ENCODE measurements at places on chromosomes 6 and 20.

DNA sequence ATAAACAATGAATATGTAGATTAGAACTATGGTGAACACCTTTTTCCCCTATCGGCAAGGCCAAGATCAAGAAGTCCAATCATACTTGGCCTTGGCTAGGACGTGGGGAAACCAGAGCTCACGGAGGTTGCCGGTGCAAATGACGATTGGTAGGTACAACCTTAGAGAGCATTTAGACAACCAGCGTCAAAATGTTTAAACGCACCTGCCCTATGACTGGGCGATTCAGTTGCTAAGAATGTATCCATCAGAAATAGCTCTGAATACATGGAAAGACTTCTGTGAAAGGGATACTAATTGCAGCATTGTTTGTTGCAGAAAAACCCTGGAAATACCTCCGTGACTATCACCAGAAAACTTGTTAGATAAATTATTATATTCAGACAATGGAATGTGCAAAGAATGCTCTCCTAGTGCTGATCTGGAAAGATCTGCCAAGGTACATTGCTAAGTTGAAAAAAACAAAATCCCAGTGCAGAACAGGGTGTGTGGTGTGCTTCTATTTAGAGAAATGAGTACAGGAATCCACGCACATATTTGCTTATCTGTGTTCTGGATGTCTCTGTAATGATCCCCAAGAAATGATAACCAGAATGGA lies 48.0 kb upstream of the PTPN1 start:
- peaks cover 13% of the 10 kb centered on the region for H3K4me1 ChIP-seq
- H3K36me3 ChIP-seq: no peaks in the 10 kb centered on the region
- H3K4me3 ChIP-seq: no peak overlapping the region
- peaks cover 2% of the 10 kb centered on the region for H3K27me3 ChIP-seq
- H3K27ac ChIP-seq: no peak overlapping the region
- no peak for DNase-seq

DNA sequence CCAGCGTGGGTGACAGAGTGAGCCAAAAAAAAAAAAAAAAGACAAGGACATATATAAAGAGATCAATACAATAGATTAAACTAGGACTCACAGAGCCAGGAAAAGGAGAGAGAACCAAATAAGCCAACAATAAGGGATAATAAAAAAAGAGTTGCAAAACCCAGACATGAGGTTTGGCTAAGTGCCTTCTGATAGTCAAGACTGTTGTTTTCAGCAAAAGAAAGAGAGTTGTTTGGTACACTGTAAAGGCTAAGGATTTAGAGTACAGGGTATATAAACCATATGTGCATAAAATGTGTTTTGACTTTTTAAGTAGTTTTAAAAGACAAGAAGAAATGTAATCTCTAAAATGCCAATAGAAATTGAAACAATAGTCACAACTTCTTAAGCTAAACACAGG lies 42.8 kb downstream of the RPF2 start:
- H3K4me1 ChIP-seq: no peaks in the 10 kb centered on the region
- H3K36me3 ChIP-seq: peaks cover 81% of the 10 kb centered on the region
- no peak for DNase-seq
- no peak overlapping the region for H3K27ac ChIP-seq
- H3K27me3 ChIP-seq: no peaks in the 10 kb centered on the region

DNA sequence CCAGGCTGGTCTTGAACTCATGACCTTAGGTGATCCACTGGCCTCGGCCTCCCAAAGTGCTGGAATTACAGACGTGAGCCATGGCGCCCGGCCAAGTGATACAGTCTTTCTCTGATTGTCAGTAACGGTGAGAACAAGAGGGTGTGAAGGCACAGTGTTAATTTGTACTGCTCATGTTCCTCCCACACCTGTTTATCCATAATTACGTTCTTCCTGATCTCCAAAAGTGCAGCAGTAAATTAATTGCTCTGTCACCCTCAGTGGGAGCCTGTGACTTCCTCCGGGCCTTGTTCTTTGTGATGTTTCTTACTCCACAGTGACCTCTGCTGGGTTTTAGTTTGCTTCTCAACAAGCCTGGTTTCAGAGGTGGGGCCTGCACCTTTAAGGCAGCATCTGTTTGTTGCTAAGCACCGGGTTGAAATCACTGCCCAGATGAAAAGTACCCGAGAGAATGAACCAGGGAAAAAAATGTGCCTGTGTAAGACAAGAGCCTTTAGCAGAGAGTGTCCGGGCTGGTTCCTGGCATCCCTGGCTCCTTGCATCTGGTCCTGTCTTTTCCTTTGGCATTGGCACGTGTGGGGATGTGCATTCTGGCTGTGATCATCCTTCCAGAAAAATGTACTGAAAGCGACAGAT lies 89.1 kb upstream of the CLDN20 start:
- H3K27me3 ChIP-seq: no peaks in the 10 kb centered on the region
- H3K36me3 ChIP-seq: peaks cover 21% of the 10 kb centered on the region
- H3K4me1 ChIP-seq: peaks cover 52% of the 10 kb centered on the region
- H3K27ac ChIP-seq: peak overlapping the region; percentile 8
- DNase-seq: peak; percentile 57

DNA sequence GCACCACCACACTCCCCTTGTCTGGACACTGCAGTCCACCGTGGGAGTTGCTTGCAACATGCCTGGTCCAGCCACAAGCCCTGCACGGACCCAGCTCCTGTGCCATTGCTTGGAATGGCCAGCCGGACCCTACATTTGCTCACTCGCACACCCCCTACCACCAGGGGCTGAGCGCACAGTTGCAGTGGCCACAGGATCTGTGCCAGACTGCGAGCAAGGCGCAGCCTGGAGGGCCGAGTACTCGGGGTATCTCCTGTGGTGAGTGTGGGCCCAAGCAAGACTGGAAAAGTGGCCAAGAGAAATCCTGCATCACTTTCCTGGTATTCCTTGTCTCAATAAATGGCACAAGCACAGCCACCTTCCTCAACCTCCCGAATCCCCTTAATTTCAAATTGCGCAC lies 85.4 kb upstream of the SAMD5 start:
- H3K4me3 ChIP-seq: no peak overlapping the region
- no peaks in the 10 kb centered on the region for H3K36me3 ChIP-seq
- H3K4me1 ChIP-seq: no peaks in the 10 kb centered on the region
- H3K27me3 ChIP-seq: no peaks in the 10 kb centered on the region
- no peak for DNase-seq

GRCh38 chr20:14412065-14412681 lies 74.8 kb upstream of the FLRT3 start:
- H3K36me3 ChIP-seq: no peaks in the 10 kb centered on the region
- no peak overlapping the region for H3K27ac ChIP-seq
- H3K27me3 ChIP-seq: no peaks in the 10 kb centered on the region
- no peaks in the 10 kb centered on the region for H3K4me1 ChIP-seq

- H3K36me3 ChIP-seq: no peaks in the 10 kb centered on the region
- no peak for DNase-seq
- H3K27me3 ChIP-seq: no peaks in the 10 kb centered on the region
- peaks cover 7% of the 10 kb centered on the region for H3K4me1 ChIP-seq
Observed at GRCh38 chr6:35973670-35974222, 50.7 kb downstream of the SLC26A8 start.

DNA sequence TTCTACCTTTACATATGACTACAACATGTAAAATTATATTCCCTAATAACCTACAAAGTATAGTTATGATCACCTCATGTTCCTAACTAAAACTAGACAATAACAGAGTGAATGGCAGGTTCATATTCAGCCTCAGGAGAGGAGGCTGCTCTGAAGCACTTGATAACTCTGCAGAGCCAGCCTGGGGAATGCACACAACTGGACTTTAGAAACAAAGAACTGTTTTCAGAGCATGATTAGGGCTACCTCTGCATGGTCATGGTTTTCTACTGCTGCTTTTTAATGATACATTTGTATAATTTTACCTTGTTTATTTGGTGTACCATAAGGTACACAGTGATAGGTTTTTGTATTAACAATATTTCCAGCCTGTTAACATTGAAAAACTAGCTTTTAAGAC lies 50.3 kb downstream of the TRPC4AP start:
- H3K27me3 ChIP-seq: no peaks in the 10 kb centered on the region
- no peak overlapping the region for H3K4me3 ChIP-seq
- peaks cover 77% of the 10 kb centered on the region for H3K36me3 ChIP-seq
- H3K27ac ChIP-seq: peak overlapping the region; percentile 17
- peaks cover 8% of the 10 kb centered on the region for H3K4me1 ChIP-seq

DNA sequence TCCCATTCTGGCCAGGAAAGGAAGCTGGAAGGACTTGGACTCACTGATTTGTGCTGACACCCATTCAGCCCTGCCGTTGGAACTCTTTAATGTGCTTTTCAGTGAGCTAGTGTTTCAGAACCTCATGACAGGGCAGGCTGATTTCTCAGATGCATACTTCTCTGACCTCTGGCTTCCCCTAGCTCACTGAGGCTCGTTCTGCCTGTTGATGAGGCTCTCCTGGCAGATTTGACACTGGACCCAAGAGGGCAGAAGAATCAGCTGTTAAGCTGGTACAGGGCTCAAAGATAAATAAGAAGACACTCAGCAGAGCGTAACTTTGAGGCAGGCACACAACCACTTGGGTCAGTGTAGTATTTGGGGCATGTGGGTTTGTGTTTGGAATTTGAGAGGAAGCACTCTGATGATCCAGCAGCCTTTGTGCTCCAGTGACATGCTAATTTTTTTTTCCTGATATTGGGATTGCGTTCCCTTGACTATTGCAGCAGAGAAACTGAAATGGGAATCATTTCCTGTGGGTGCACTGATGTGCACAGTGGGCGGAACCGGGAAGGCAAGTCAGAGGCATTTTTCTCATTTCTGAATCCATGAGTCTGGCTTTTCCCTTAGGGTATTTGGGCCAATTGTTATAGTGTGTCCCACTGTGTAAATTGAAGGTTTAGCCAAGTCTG lies 80.2 kb downstream of the CARMIL1 start:
- H3K27ac ChIP-seq: no peak overlapping the region
- H3K27me3 ChIP-seq: no peaks in the 10 kb centered on the region
- H3K4me1 ChIP-seq: peaks cover 2% of the 10 kb centered on the region
- no peak for DNase-seq
- H3K36me3 ChIP-seq: no peaks in the 10 kb centered on the region
- H3K4me3 ChIP-seq: no peak overlapping the region

GRCh38 chr6:41367700-41368099 lies 32.3 kb downstream of the NCR2 start:
- no peak overlapping the region for H3K4me3 ChIP-seq
- H3K27ac ChIP-seq: no peak overlapping the region
- peaks cover 17% of the 10 kb centered on the region for H3K4me1 ChIP-seq
- no peak for DNase-seq
- H3K36me3 ChIP-seq: no peaks in the 10 kb centered on the region

GRCh38 chr6:108576709-108577108 lies 16.0 kb downstream of the FOXO3 start:
- DNase-seq: no peak
- no peak overlapping the region for H3K4me3 ChIP-seq
- H3K4me1 ChIP-seq: peaks cover 66% of the 10 kb centered on the region
- peaks cover 19% of the 10 kb centered on the region for H3K36me3 ChIP-seq
- H3K27ac ChIP-seq: no peak overlapping the region

- no peaks in the 10 kb centered on the region for H3K36me3 ChIP-seq
- no peak overlapping the region for H3K27ac ChIP-seq
- H3K27me3 ChIP-seq: no peaks in the 10 kb centered on the region
- H3K4me3 ChIP-seq: no peak overlapping the region
Observed at GRCh38 chr6:96116674-96117073, 100.9 kb downstream of the FUT9 start.

DNA sequence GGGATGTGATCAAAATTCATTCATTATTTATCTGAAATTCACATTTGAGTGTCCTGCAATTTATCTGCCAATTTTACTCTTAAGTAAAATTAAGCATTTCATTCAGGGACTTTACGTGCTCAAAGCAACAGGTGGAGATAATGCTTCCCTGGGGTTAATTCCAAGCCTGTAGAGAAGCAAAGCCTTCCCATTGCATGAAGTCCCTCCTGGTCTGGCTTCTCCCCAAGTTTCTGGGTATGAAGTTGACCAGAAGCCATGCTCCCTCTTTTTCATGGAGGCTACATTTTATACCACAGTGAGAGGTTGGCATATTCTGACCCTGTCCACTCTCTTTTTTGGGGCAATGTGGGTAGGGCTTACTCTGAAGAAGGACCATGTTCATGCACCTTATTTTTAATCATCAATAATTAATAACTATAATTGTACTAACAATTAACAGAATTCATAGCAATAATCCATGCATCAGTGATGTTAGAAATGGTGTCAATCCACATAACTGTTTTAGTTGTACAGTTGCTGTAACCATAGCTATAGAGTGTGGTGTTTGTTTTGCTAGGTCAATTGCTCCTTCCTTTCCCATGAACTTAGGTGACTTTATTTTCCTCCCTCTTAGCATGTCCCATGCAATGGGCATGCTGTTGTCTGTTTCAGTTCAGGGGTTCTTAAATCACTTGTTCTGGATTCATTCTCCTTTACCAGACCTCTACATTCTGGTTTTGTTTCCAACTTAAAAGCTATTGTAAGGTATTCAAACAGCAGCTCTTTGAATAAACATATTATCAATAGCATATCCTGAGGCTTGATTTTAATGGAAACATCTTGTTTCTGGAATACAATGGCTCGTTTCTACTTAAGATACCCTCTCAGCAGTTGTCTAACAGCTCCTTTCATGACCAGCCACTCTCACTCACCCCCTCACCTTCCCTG lies 1.5 kb downstream of the LAMA4 start:
- no peak for DNase-seq
- no peak overlapping the region for H3K27ac ChIP-seq
- H3K4me3 ChIP-seq: peak overlapping the region; percentile 73
- peaks cover 61% of the 10 kb centered on the region for H3K27me3 ChIP-seq
- H3K4me1 ChIP-seq: peaks cover 17% of the 10 kb centered on the region
- no peaks in the 10 kb centered on the region for H3K36me3 ChIP-seq

DNA sequence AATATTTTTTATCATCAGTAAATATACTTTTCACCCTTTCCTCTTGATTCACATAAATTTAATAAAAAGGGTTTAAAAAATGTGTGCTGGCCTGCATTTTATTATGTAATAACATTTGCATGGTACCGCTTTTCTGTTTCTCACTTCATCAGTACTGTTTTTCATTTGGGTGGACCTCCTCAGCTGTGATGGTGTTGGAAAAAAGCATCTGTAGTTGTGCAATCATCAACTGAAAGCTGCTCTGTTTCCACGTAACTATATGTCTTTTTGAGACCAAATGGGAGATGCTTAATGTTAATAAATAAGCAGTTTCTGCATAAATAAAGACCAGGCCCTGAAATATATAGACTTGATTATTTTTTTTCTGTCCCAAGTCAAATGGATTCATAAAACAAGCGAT lies 31.6 kb upstream of the CENPW start:
- H3K27ac ChIP-seq: no peak overlapping the region
- DNase-seq: no peak
- no peaks in the 10 kb centered on the region for H3K4me1 ChIP-seq
- no peaks in the 10 kb centered on the region for H3K27me3 ChIP-seq
- no peaks in the 10 kb centered on the region for H3K36me3 ChIP-seq

DNA sequence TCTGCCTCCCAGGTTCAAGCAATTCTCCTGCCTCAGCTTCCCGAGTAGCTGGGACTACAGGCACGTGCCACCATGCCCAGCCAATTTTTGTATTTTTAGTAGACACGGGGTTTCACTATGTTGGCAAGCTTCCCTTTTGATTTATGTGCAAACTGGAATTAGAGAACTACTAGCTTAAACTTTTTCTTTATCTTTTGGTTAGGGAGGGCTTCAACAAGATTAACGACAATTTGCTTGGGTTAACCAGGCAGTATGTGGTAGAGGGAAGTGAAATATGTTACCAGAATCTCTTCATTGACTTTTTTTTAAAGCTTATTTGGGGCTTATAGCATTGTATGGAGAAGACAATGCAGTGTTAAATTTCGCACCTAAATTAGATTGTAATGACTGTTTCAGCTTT lies 9.0 kb downstream of the MYO6 start:
- H3K36me3 ChIP-seq: no peaks in the 10 kb centered on the region
- peaks cover 29% of the 10 kb centered on the region for H3K27me3 ChIP-seq
- H3K4me1 ChIP-seq: no peaks in the 10 kb centered on the region
- no peak overlapping the region for H3K4me3 ChIP-seq
- no peak overlapping the region for H3K27ac ChIP-seq

- no peak overlapping the region for H3K4me3 ChIP-seq
- no peak for DNase-seq
- no peak overlapping the region for H3K27ac ChIP-seq
Observed at GRCh38 chr6:25829375-25829774, 2.5 kb downstream of the SLC17A1 start.

Data from activated T-cell treated with anti-CD3 and anti-CD28 coated beads, Interleukin-2, amount 50 U/mL, for 24 hours (primary cell).